ENCODE measurements at places on chromosomes 4 and X.
A peak's percentile ranks its signal among the peaks of the same experiment; 100 is the strongest.

DNA sequence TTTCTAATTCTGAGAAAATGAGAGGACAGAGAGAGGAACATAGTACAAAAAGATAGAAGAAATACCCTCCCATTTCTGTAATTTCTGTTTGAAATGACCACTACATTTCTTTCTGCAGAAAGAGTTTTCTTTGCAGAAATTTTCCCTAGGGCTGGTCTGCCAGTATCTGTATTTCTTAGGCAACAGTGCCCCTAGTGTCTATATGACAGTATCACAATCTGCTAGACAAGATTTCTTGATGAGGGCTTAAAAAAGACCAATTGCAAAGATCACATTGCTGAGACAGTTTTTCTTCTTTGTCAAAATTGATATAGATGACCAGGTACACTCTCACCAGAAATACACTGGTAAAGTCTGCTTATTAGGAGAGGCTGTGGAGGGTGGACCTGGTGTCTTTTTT, 81.0 kb upstream of the ZDHHC15 start:
- peak; percentile 10 for DNase-seq

GRCh38 chrX:40698851-40699250, 36.5 kb downstream of the MED14 start:
- no peak for DNase-seq

GRCh38 chr4:97720869-97721432, 422.3 kb downstream of the STPG2 start:
- DNase-seq = peak; percentile 52

DNA sequence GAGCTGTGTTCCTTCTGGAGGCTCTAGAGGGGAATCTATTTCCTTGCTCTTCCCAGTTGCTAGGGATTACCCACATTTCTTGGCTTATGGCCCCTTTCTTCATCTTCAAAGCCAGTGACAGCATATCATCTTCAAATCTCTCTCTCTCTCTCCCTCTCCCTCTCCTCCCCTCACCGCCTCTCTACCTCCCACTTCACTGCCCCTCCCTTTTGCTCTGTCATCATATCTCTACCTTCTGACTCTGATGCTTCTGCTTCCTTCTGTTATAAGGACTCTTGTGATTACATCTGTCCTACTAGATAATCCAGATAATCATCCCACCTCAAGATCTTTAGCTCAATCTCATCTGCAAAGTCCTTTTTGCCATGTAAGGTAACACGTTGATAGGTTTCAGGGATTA, 93.1 kb upstream of the TEX13D start:
- no peak for DNase-seq

DNA sequence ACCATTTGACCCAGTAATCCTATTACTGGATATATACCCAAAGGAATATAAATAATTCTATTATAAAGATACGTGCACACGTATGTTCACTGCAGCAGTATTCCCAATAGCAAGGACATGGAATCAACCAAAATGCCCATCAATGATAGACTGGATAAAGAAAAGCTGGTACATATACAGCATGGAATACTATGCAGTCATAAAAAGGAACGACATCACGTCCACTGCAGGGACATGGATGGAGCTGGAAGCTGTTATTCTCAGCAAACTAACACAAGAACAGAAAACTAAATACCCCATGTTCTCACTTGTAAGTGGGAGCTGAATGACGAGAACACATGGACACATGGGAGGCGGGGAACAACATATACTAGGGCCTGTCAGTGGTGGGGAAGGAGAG, 69.7 kb downstream of the PHF8 start:
- DNase-seq = no peak

DNA sequence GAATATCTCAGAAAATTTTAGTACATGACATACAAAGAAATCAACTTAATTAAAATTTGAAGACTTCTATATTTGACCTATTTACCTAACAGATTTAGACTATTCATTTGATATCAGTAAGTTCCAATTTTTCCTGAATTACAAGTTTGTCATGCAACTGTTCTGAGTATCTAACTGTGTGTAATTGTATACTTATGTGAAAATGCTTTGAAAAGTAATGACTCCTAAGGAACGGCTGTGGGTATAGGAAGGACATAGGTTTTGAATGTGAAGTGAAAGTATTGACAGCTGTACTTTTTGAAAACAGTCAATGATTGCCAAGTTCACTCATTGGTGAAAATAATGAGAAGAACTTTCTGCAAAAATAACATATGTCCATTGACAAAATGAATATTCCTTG, 2.9 kb downstream of the GRIA2 start:
- no peak for DNase-seq

DNA sequence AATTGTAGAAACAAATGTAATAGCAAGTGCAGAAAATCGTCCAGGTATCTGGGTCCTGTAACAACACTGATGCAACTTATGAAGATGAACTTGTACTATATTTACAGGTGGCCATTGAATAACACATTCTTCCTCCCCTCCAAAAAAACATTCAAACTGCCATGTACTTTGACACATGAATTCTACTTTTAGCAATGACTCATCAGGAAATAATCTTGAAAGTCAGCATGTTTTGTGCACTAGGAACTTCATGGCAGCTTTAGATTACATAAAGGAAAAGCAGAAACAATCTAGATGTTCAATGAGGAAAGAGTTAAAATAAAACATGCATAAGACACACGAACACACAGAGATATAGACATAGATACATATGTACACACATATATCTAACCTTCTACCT, 2.5 kb downstream of the PABPC1L2A start:
- no peak for DNase-seq

DNA sequence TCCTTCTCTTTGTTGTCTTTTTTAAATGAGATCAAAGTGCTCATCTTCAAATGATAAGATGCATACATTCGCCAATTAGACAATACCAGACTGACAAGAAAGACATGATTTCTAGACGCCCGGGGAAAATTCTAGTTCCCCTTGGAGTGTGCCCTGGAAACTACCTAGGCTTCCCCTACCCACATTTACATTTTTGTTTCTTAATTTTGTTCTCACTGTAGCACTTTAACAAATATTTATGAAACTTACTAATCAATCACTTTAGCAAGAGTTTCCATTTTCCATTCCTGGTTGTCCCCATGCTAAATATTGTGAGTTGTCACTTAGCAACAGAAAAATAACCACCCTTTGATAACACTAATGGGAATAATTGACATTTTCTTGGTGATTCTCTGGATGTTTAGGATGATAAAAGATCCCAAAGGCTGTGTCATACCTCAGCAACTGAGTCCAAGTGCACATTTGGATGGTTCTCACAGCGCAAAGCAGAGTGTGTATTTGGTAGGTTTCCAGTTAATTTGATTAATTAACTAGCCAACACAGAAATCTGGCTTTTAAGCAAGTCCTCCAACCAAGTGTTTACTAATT, 69.6 kb downstream of the FGFBP1 start:
- DNase-seq = no peak

DNA sequence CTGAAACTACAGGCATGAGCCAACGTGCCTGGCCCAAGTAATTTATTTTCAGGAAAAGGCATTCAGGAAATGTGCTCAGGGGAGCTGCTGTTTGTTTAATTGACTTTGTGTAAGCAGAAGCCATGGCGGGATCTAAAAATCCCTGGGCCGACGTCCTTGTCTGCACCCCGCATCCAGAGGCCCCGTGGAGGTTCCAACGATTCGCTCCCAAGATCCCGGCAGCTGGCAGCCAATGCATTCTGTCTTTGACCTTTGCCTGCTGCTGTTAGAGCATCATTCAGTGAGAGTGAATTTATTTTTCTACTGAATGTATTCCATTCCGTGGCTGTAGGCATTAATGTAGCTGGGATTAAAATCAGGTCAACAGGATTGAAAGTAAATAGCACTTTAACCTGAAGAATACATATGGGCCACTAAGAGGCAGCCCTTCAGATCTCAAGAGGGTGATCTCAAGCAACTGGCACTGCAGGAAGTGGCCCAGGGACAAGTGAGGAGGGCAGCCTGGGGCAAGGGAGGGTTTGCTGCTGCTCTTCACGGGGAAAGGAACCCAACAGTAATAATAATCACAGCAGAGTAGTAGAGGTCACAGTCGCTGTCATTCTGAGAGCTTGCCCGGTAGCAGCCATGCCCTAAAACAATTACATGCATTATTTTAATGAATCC, 75.2 kb downstream of the PSAPL1 start:
- DNase-seq = no peak

GRCh38 chr4:40289366-40290188, 45.6 kb upstream of the CHRNA9 start:
- DNase-seq = peak; percentile 62

- no peak for DNase-seq
Observed at GRCh38 chr4:133190098-133190497, 41.0 kb downstream of the PCDH10 start.

- no peak for DNase-seq
Observed at GRCh38 chrX:145751943-145752342, 65.7 kb upstream of the SLITRK2 start.

GRCh38 chr4:72295966-72296557, 264.3 kb downstream of the NPFFR2 start:
- DNase-seq = peak; percentile 31

DNA sequence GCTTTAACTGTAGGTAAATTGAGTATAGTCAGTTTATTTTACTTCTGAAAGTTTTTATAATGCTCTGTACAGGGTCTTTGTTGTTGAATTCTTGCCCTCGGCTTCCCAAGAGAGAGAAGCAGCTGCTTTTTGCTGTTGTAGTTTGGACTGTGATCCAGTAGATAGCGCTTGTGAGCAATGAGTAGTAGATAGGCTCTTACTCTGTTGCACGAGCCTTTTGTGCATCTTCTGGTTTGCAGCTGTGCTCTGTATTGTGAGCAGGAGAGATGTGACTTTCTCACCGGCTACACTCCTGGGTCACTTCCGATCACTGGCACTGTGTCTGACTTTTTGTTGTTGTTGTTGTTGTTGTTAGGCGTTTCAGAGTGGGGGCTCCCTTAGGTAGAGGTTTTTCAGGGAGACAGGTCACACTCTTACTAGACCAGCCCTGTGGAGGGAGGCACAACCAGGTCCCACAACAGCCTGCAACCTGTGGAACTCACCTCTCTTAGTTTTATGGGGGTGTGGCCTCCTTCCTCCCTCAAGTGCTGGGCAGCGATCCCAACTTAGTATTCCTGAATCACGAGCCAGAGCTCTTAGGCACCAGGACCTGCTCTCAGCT, 822.1 kb upstream of the GALNTL6 start:
- peak; percentile 23 for DNase-seq

DNA sequence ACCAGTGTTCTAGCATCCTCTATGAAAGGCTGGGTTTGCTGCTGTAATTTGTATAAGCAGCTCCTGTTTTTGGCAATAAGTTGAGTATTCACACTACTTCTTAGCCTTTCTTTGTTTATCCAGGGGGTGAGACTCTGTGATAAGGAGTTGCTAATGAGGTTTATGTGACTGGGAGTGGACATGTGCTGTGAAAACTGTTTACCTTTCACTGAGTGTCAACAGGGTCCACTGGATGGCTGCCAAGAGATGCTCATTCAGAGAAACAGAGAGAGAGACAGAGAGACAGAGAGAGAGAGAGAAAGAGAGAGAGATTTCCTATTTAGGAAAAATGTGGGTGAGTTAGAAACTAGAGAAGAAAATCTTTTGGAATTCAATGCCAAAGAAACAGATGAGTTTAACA, 233.9 kb downstream of the CHIC2 start:
- no peak for DNase-seq

DNA sequence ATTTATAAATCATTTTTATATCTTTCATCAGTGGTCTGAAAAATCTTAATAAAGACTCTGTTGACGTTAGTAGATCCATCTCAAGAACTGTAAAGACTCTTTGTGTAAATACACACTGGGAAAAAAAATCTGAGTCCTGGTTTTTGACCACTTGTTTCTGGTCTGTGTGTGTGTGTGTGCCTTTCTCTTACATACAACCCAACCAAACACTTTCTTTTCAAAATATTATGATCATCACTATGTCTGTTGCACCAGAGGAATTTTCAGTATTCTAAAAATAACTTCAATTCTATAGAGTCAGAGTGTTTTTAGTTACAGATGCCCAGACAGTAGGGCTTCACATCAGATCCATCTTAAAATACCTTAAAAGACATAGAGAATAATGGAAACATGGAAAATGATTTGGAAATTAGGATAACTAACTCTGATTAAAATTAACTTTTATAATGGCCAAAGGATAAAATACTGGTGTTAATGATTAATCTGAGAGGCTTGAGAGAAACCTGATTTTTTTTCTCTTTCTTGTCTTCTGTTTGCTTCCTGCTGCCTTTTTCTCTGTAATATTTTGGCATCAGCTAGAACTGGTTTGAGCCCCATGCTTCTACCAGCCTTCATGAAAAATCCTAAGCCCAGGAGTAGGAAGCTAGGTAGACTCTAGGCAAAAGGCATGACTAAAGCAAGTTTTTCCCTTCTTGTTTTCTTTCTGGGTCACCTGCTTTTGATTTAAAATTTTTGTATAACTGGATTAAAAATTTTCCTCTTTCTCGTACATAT, 99.7 kb downstream of the ATXN3L start:
- no peak for DNase-seq

- no peak for DNase-seq
Observed at GRCh38 chr4:185916683-185917082, 104.7 kb upstream of the SORBS2 start.

GRCh38 chr4:38928974-38929373, 61.4 kb downstream of the FAM114A1 start:
- no peak for DNase-seq

- DNase-seq = no peak
Observed at GRCh38 chr4:53119680-53120079, 246.2 kb downstream of the SCFD2 start.

DNA sequence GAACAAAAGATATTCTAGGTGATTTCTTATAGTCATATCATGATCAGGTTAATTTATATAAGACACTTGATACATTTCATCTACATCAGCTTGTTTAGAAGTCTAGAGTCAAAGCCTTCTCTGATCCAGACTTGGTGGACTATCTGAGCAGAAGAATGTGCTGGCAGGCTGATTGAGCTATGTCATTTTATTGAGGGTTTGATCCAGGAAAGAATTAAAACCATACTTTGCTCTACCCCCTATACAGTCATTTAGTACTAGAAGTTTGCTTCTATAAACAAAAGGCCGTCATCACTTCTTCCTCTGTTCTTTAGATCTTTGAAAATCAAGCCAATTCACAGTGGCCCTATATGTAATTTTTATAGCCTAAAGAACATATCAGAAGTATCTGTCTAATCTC, 173.1 kb upstream of the PITX2 start:
- DNase-seq = no peak

DNA sequence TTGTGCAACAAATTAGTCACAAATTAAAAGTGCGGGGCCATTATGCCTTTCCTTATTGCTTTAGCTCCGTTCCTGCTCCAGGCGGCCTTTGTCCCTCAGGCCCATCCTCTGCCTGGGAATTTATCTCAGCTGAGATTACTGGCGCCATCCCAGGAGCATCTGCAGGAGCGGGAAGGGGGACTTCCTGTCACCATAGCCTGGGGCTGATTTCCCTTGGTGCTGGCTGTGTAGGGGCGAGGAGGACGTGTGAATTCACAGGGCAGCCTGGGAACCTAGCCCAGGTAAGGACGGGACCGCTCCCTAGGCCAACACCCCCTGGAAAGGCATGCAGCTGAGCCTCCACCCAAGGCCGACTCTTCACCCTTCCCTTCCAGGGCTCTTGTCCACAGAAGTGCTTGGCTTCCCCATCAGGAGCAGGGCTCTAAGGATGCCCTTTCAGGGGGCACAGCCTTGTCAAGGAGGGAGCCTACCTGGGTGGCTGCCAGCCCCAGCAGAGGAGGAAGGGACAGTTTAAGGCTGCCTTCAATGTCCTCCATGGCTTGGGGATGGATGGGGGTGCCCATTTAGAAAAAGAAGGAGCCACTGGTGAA, 72.6 kb upstream of the NKX1-1 start:
- DNase-seq = no peak

GRCh38 chr4:163356104-163356503, 12.4 kb downstream of the NPY5R start:
- no peak for DNase-seq

GRCh38 chr4:136920092-136920881, 612.0 kb downstream of the PCDH18 start:
- DNase-seq = no peak

- DNase-seq = no peak
Observed at GRCh38 chrX:25010784-25011588, 4.8 kb downstream of the ARX start.

All from NCI-H2081 (cell line).